ENCODE measurements at places on chromosomes 1 and 21.
A peak's percentile ranks its signal among the peaks of the same experiment; 100 is the strongest.

- DNase-seq = no peak
Observed at GRCh38 chr1:151613282-151613780, 1.5 kb downstream of the SNX27 start.

DNA sequence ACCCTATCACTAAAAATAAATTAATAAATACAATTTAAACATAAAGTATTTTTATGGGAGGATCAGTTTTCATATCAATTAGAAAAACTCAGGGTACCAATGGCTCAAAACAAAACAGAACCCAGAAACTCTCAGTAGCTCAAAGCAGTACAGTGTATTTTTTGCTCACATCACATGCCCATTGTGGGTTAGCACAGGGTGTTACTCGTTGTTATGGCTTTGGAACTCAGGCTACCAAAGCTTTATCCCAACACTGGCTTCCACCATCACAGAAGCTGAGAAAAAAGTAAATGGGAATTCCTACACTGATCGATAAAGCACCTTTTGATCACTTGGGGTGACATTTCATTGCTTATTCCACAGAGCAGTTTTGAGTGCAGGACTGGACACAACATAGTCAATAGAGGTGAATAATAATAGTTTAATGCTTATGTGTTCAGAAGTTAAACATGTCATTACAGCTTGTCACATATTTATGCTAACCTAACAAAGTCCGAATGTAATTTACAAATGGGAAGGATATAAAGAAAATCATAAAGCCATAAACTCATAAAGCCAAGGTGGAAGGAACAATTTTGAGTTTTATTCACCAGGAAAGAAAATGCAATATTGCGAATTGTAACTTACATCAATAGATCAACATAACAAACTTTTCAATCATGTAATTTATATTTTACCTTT lies 484.5 kb upstream of the TMPRSS15 start:
- DNase-seq = no peak

GRCh38 chr1:224080115-224080774 lies 33.7 kb upstream of the FBXO28 start:
- DNase-seq = no peak

GRCh38 chr1:86481966-86482365 lies 13.2 kb downstream of the CLCA1 start:
- DNase-seq = no peak

DNA sequence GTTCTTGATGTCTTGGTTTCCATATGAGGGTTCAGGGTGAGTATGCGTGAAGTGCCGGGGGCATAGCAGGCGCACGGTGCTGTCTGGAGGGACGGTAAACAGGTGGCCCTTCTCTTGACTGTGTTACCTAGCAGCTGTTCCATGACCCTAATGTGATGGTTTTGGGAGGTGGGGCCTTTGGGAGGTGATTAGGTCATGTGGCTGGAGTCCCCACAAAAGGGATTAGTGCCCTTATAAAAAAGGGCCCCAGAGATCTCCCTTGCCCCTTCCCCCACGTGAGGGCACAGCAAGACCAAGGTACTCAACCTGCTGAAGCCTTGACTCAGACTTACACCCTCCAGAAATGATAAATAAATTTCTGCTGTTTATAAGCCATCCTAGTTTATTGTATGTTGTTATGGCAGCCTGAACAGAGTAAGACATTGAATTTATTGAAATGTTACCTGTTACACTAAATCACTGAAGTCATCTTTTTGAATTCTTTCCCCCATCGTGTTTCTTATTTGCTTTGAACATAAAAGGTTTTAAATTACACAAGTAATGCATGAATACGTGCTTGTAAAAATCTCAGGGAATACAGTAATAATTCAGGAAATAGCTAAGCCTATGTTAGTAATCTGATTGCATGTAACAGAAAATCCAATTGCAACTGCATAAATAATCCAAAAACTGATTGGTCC lies 15.6 kb downstream of the TRAPPC10 start:
- no peak for DNase-seq

GRCh38 chr1:161071886-161072371 lies 2.2 kb upstream of the ARHGAP30 start:
- DNase-seq = no peak

- peak; percentile 38 for DNase-seq
Observed at GRCh38 chr1:24111996-24112779, at the start of gene MYOM3. Gene MYOM3 (minus strand): TSS chr1:24112135. CDS start chr1:24108636, 3,499 bp downstream.

GRCh38 chr1:172845371-172845770 lies 186.5 kb downstream of the FASLG start:
- no peak for DNase-seq

DNA sequence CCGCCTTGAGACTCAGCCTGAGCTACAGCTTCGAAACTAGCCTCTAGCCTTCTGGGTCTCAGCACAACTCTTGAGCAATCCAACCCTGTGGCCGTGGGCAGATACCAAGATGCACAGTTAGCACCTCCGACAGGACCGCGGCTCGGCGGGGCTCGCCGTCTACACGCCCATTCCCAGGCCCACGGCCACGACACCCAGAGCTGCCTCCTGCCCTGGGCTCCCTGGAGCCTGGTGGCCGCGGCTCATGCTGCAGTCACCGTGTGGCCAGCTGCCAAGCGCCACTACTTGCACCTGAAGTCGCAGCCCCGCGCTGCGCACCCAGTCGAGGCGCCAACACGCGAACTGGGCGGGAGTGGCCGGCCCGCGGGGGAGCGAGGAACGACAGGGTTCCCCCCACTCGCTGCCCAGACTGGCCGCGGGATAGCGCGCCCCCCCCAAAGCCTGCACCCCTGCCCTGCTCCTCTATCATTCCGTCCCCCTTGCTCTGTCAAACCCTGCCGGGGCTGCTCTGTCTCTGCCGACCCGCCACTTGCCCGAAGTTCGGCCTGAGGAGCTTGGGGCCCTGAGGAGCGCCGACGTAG lies 729 bp upstream of the CDCA8 start:
- DNase-seq = no peak

- no peak for DNase-seq
Observed at GRCh38 chr1:79519084-79519760, 512.7 kb upstream of the ADGRL4 start.

DNA sequence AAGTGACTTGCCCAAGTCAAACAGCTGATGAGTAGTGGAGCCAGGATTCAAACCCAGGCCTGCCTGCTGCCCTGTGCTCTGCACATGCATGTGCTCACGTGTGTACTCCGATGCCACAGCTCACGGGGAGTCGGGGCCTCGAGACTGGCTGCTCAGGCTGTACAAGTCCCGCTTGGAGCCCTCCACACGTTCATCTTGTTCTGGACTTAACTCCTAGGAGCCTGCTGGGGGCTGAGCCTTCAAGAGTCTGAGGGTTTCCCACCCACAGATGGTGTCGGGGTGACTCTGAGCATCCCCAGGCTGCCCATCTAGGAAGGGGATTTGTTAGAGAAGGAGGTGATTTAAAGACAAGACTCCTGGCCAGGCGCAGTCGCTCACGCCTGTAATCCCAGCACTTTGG lies 35.7 kb upstream of the KDM4A start:
- no peak for DNase-seq

All from kidney glomerular epithelial cell (primary cell).